AG09309 (cell line): ENCODE measurements at places on chromosomes 4 and X.

- no peak for DNase-seq
Measured at GRCh38 chr4:126583509-126583908, 1049.2 kb upstream of the INTU start.

- no peak for DNase-seq
Measured at GRCh38 chrX:17944833-17945497, 83.9 kb upstream of the RAI2 start.

DNA sequence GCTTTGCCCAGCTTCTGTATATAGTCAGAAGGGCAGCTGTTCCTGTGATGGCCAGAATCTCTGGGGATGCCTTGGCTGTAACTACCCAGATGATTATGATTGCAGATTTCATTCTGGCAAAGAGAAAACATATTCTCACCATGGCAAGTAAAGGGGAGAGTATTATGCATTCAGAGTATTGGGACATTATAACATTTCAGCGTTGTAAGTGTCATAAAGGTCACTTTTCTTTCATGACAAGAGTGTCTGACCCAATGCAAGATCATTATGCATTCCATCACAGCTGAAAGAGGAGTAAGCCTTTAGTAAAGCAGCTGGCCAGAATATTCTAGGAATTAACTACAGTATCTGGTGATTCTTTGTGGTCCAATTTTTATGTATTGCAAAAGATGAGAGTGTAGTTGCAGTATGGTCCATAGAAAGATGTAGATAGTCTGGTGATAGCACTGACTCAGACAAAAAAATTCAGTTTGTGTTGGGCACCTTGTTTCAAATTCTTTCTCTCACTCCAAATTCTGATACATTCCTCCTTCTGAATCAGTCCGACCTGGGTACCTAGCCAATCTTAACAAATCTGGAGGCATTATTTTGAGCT, 2366.3 kb downstream of the PCDH7 start:
- DNase-seq = no peak

- no peak for DNase-seq
Measured at GRCh38 chr4:38071801-38072431, 111.7 kb downstream of the PTTG2 start.

- no peak for DNase-seq
Measured at GRCh38 chr4:153758688-153759406, 977 bp downstream of the RNF175 start.

DNA sequence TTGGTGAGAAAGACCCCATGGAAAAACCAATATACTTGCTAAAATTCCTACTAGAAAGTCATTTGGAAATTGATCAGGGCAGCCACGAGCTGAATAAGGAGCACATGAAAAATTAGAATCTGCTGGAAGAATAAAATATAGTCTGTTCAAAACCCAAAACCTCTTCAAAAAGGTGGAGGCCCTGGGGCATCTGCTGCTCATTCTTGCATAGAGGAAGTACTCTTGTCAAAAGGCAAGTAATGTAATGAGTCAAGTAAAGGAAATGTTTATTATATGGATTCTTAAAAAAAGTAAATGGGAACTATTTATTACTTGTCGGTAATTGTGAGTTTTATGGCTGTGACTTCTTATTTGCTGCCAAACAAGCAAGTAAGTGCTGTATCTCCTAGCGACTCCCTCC, 109.5 kb downstream of the GK start:
- DNase-seq = no peak

DNA sequence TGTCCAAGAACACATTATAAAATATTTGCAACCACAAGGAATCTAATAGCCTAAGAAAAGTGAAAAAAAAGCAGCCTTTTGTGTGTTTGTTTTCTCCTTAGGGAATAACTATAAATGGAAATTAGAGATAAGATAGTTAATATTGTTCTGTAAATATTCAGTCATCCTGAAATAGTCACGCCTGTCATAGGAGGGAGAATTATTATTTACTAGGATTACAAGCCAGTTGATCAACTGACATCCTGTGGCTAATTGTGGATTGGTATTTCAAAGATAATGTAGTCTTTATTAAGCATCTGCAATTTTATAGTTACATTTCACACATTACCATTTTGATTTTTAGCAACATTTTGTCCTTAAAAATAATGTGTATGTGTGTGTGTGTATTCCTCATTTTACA, 118.6 kb downstream of the CCSER1 start:
- no peak for DNase-seq

DNA sequence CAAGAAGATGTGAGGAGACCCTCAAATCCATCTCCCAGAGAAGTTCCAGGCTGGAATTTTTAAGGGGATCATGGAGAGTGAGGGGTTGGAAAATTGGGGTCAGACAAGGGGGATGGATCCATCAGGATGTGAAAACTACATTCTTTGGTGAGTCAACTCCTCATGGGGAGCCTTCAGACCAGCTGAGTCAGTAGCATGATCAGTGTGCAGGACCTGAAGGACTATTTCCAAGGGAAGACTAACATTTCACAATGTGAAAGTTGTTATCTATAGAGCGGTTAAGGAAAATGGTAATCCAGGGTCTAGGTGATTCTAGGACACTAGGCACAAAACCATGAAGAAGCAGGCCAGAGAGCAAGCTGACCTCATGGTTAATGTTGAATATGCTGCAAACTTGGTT, 38.6 kb upstream of the CEP135 start:
- DNase-seq = no peak
